ENCODE measurements at places on chromosomes 3 and 15.
A peak's percentile ranks its signal among the peaks of the same experiment; 100 is the strongest.

GRCh38 chr15:89441295-89441812, 55.0 kb downstream of the RHCG start:
- peak; percentile 13 for DNase-seq

GRCh38 chr3:189406148-189406547, 225.0 kb upstream of the TP63 start:
- no peak for DNase-seq

DNA sequence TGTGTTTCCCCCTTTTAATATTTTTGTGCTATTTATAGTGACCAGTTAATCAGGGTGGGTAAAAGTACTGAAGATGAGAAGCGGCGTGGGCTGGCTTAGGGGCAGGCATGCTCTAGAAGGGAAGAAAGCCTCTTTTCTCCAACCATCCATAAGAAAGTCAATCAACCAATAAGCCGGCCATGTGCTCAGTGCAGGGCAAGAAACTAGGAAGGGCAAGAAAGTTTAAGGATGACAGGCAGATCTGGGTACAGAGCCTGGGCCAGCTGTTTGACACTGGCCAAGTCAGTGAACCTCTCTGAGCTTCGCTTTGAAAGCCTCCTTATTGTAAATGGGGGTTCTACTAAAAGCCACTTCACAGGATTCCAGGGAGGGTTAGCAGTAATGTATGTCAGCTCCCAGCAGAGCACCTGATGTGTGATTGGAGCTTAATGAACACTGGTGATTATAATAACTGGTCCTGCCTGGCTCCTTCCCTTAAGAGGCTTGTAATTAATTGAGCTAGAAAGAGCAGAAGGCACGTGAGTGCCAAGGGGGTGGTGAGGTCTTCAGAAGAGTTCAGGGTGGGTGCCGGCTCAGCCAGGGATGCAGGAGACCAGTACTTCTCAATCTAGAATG, 5.7 kb upstream of the CHRNA3 start:
- DNase-seq: no peak

GRCh38 chr3:119639494-119640350, 20.7 kb downstream of the POPDC2 start:
- no peak for DNase-seq

Data from activated naive CD8-positive, alpha-beta T cell treated with anti-CD3 and anti-CD28 coated beads, Interleukin-2, amount 50 U/mL, for 24 hours (primary cell).